ENCODE measurements at places on chromosomes 1 and 21. TPM values are rescaled to one million over a fixed set of nuclear protein-coding genes. Genes with fewer than 3 reads are reported as not detected.

Gene SPRR4
- not detected for total RNA-seq

Gene LRRC53
- not detected for total RNA-seq

Gene WDR4
- 24.4 TPM for total RNA-seq

Gene F13B
- total RNA-seq: not detected

Gene ADCY10
- 0.63 TPM for total RNA-seq

Gene CELA2A
- total RNA-seq: not detected

Gene IGSF3
- total RNA-seq: 122 TPM

Gene PHC2
- 59.8 TPM for total RNA-seq

Gene MAN1A2
- 104 TPM for total RNA-seq

Gene HIVEP3
- total RNA-seq: 36.6 TPM

Gene GPR25
- total RNA-seq: not detected

Gene HPCAL4
- total RNA-seq: 47.9 TPM

Gene FAM151A
- not detected for total RNA-seq

Gene SLC22A15
- total RNA-seq: 13.1 TPM

Gene CRABP2
- 1.9 TPM for total RNA-seq

Gene PRKAA2
- total RNA-seq: 31.3 TPM

Gene LRRC71
- total RNA-seq: not detected

Gene DUSP23
- total RNA-seq: 16.0 TPM

Gene TADA1
- total RNA-seq: 39.8 TPM

Gene FABP3
- total RNA-seq: 139 TPM

Gene TDRD10
- total RNA-seq: not detected

Gene CHIA
- total RNA-seq: not detected

Gene CA6
- not detected for total RNA-seq

Gene PTPN14
- total RNA-seq: 2.2 TPM

Gene C1orf105
- not detected for total RNA-seq

Gene CXADR
- total RNA-seq: 261 TPM

Gene TTLL10
- not detected for total RNA-seq

Gene DFFB
- 15.3 TPM for total RNA-seq

Gene HES4
- 24.7 TPM for total RNA-seq

Gene WDTC1
- 31.0 TPM for total RNA-seq

Gene TFF3
- total RNA-seq: not detected

Gene RAB7B
- total RNA-seq: 0.31 TPM

Gene SFN
- total RNA-seq: 0.63 TPM

Gene ZNF695
- total RNA-seq: 11.9 TPM

Gene ASCL5
- total RNA-seq: not detected

Gene LCE2C
- not detected for total RNA-seq

Gene ADORA1
- 21.9 TPM for total RNA-seq

Gene RGS13
- total RNA-seq: not detected

All from parietal lobe (tissue), 2 donors.